ENCODE measurements at places on chromosomes 12 and 14.

GRCh38 chr14:87411370-87411769, 581.6 kb downstream of the GALC start:
- no peak for DNase-seq

DNA sequence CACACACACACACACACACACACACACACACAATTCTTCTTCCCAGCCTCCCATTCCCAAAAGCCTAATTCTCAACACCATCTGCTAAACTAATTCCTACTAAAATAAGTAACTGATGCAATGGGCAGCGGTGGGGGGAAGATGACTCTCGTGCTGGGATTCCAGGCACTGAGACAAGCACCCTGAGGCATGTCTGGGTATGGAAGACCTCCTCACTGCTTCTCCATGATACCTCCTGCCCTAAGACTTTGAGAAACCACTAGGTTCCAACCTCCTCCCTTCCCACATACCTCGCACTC, 789 bp upstream of the VWF start:
- DNase-seq: no peak

GRCh38 chr14:106318700-106319099, 792.3 kb downstream of the TMEM121 start:
- peak; percentile 26 for DNase-seq

- DNase-seq: no peak
Observed at GRCh38 chr12:109625131-109625559, 51.6 kb downstream of the MVK start.

DNA sequence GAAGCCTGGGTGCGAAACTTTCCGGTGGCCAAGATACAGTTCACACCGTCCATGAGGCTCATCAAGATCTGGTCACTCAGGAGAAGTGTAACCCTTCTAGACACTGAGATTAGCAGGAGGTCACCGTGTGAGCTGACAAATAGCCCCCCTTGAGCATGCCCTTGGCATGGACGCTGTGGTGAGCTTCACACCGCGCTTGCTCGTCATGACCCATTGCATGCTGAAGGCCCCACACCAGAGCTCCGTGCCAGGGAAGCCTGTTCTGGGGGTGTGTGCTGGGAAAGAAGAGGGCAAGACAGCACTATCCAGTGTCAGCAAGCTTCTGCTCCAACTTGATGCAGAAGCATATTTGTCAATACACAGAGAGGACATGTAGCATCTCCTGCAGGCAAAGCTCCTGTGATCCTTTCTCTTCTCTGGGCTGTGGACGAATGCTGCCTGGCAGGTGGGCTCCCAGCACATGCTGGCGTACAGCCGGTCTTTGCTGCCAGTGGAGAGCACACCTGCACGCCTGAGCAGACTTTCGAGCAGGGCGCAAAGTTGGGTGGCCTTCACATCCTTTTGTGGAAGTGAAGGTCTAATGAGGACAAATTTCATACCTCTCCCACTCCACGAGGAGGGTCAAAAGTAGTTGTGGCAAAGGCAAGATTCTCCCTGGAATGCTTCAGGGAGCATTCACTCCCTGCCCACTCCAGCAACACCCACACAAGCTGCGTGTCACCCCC, 126.9 kb upstream of the FKBP4 start:
- no peak for DNase-seq

DNA sequence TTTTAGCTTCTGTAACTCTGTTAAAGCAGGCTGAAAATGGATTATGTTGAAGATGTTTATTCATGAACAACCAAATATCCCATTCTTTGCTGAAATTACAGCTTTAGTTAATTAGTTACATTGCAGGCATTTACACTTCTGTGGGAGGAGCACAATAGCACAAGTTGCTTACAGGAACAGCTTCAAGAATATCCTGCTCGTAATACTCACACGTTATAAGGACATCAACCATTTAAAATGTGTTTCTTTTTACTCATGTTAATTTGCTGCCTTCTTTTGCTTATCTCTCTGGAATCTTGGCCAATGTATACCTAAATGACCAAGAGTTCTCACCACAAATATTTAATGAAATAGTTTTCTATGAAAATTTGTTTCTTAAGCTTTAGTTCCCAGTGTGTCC, 305.2 kb upstream of the SYT1 start:
- DNase-seq: no peak

DNA sequence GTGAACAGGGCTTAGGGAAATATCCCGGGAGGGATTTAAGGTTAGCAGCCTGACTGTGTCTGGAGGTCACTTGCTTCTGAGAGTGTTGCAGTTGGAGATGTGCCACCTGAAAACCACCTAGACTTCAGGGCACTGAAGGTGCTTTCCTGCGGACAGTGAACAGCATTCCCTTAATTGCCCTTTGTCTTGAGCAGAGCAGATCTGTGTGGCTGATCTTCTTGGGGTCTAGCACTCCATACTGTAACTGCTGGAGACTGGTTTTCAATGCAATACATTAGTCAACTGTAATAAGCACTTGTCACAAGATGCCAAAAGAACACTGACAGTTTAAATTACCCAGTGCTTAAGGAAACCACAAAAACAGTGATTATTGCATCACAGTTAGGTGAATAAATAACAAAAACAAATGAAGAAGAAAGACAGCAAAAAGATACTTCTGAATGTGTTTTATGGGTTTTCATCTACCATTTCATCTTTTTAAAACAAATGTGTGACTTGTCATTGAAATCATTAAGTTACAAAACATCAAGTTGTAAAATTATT, 111.8 kb downstream of the PRIMA1 start:
- DNase-seq: no peak

GRCh38 chr12:3418609-3419390, 72.2 kb upstream of the PRMT8 start:
- no peak for DNase-seq

GRCh38 chr12:104964856-104965205, 6.7 kb upstream of the SLC41A2 start:
- DNase-seq: no peak

DNA sequence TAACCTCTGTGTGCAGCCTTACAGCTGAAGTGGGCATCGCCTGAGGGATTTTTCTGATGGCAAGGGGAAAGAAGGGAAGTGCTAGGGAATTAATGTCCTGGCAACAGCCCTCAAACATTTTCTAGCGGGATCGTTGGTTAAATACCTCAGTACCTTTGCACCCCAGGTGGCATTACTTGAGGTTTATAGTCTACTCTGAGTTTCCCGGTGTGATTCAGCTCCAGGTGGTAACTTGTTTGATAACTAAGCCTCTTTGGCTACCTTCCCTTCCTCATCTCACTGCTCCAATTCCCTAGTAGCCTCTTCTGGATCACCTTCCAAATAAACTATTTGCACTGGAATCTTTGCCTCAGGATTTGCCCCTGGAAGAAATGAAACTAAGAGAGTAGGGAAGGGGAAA, 237.0 kb upstream of the SSTR1 start:
- no peak for DNase-seq

DNA sequence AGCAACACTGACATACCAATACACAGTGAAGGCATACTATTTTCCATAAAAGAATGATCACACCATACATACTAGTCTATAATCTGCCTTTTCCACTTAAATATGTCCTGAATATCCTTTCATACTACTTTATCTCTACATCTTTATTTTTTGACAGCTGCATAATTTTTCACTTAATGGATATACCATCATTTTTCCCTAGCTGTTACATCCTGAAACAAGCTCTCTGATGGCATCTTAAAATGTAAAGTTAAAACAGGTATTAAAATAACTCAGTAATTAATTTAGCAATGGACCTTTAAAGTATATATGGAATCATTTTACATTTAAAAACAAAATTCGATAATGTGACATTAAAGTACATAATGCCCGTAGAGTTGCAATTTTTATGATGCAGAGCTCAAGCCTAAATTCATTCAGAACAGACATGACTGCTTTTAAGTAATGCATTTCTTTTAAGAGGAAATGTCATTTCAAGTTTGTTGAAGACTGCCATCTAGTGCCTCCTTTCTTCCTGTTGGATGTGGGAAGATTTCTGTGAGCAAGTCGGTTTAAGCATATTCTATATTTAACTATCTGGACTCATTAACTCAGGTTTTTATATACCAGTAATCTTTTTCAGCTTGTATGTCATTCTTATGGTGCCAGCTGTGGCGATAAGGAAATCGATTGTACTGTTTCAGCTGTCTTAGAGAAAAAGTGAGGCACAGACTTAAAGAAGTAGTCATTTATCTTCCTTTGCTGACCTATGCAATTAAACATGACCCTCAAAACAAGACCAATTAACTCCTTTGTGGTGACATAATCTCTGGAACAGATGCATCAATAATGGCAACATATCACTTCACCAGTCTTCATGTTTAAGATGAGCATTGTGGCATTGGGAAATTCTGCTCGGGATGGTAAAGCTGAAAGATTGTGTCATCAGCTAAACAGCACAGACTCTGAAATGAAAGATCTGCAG, 20.3 kb downstream of the PRICKLE1 start:
- DNase-seq: no peak

DNA sequence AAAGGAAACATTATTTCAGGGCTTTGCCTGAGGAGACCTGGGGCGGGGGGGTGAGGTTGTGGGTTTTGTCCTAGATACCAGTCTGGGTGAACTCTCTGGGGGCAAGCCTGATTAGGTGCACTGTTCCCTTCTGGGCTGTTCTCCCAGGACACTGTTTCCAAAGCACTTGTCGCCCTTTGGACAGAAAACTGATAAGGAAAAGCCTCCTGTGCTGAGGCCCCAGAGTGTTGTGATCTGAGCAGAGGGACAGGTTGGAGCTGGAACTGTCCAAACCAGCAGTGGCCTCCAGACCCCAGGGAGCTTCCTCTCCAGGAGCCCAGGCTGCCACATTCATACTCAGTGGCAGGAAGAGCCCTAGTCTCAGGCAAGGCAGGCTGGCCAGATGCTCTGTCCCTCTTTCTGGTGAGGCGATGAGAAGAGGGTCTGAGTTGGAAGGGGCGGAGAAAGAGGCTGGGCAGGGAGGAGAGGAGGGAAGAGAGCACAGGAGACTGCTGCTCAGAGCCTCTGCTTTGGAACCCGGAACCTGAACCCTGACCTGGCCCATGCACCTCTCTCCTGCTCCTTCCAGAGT, 1.9 kb downstream of the GALNT16 start:
- DNase-seq: no peak

DNA sequence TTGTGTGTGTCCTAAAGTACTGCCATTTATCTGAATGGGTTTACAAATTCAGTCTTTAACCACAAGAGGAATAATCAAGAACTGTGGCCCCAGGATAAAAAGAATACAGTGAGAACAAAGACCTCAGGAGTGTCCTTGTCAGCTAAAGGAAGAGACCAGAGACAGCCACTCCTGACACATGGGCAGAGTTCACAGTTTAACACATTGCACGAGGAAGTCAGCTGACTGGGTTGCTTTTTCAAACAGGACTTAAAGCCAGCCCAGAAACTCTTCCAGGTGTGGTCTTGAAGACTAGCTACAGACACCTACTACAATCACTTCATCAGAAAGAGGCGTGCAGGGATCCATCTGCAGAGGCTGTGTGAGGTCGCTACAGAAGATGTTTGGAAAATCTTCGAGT, 42.8 kb downstream of the GNS start:
- DNase-seq: no peak

GRCh38 chr12:89247541-89247942, 104.8 kb downstream of the DUSP6 start:
- DNase-seq: no peak

DNA sequence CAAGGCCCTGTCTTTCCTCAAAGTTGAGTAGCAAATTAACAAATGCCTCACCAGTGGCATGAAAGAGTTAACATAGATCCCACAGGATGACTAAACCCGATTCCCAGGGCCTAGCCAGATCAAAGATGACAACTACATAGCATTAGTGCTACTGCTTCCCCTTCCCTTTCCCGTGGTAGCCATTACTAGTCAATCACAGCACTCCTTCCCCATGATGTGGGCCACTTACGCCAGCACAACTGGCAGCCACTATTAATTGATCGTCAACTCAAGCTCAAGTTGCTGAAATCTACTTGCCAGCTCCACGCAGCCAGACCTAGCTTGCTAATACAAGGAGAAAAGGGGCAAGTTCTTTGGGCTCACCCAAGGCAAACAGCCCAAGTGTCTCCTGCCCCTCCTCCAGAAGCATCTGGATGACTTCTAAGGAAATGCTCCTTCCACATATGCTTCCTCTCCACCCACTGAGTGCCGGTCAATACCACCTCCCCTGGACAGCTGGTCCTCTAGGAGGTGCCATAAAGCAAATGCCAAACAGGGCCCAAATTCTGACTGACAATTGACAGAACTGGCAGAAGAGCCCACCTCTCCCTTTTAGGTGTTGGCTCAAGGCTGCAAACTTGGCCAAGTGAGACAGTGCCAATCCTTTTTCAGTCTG, 72.6 kb downstream of the NUAK1 start:
- DNase-seq: no peak

DNA sequence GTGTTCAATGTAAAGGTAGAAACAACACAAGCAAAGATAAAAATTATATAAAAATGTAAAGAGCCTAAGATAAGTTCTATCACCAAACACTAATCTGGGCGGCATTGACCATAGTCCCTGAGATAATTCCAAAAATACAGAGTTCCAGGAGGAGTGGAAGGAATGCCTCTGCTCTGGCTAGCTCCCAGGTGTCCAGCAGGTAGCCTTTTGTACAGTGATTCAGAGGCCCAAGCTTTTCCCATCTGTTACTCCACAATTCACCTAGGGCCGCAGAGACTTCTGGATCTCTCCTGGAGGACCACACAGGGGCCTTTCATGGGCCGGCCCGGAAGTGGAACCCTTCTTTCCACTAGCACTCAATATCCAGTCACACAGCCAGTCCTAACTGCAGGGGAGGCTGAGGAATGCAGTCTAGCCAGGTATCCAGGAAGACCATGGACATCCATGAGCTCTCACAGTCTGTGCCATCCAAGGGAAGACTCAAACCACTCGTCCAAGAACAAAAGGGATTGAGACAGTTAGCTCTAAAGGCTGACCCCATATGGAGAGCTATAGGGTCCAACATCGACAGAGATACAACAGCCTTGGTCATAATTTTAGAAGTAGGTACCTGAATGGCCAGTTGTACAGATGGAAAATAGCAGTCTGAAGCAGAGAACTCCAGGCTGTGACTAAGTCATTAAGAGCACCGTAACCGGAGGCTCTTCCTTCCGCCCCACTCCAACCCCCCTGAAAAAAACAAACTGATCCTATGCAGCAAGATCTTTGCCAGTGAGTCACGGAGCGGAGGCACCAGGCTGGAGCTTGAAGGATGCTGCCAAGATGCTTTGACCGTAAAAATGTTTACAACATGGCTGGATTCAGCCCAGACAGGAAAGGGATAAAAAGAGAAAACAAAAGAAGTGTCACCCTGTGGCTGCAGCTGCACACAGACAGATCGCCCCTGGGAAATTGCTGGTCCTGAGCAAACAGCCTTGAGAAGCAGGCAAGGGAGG, 204.8 kb downstream of the NUAK1 start:
- DNase-seq: no peak

All from GM18507 (cell line).